ENCODE measurements at places on chromosomes 3 and 15.

DNA sequence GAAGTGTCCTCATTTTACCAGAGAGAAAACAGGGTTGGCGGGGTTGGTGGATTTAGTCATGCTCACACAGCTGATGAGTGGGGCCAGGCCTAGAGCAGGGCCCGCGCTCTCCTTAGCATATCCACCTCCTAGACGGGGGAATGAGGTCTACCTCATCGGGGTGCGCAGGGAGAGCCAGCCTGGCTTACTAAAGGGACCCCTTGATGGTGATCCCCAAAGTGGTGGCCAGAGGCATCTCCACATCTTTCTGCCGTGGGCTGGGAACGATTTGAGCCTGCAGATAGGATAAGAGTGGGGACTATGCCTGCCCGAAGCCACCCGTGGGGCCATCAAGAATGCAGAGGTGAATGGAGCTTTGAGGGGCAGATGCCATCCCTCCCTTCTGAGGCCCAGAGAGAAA lies 69.4 kb downstream of the UMPS start:
- no peak for DNase-seq

GRCh38 chr15:83769411-83769999 lies 115.6 kb downstream of the ADAMTSL3 start:
- peak; percentile 29 for DNase-seq

GRCh38 chr3:48367201-48367600 lies 4.8 kb upstream of the FBXW12 start:
- no peak for DNase-seq

DNA sequence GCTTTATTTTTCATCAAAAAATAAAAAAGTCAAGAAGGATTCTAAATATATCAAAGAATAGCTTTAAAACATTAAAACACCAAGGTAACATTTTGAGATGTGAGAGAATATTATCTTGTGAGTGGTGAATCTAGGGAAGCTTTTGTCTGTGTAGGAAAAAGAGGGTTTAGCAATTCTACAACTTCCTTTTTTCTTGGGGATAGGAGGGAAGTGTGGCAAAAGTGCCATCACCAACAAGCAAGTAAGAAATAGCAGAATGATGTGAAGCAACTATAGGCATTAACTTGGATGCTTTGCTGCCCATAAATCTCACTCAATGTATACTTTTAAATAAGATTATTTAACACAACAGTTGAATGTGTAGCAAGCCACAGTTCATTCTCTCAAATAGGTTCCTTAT lies 57.8 kb upstream of the SUCLG2 start:
- DNase-seq: no peak

- DNase-seq: no peak
These were observed 396.2 kb upstream of the CDIN1 start for GRCh38 chr15:36183201-36183600.

GRCh38 chr3:71227270-71227661 lies 356.3 kb downstream of the FOXP1 start:
- no peak for DNase-seq

GRCh38 chr3:30605005-30605404 lies 1.4 kb upstream of the TGFBR2 start:
- DNase-seq: no peak

DNA sequence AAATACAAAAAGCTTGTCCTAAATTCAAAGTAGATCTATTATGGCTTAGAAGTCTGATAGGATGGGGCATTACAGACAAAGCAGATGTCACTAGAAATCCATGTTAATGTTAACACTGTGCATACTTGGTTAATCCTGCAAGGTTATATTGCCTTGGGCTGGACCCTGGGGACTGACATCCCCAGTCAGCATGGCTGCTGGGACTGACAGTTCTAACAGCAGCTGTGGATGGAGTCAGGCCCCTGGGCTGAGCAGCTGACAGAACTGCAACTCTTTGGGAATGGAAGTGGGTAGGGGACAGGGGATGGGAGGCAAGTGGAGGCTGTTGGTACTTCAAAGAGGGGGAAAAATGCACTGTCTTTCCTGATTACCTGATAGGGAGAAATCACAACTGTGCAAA lies 7.5 kb downstream of the P2RY1 start:
- DNase-seq: no peak

- DNase-seq: no peak
These were observed 3.8 kb downstream of the TCTA start for GRCh38 chr3:49415931-49416601.

GRCh38 chr3:69031635-69032034 lies 18.2 kb upstream of the EOGT start:
- no peak for DNase-seq

- no peak for DNase-seq
These were observed 75.0 kb downstream of the TBL1XR1 start for GRCh38 chr3:177122183-177122856.

GRCh38 chr15:39332846-39333245 lies 248.0 kb upstream of the THBS1 start:
- DNase-seq: no peak

- DNase-seq: no peak
These were observed 25.0 kb downstream of the TBC1D2B start for GRCh38 chr15:78052545-78052944.

GRCh38 chr3:159208050-159208449 lies 406.2 kb downstream of the MFSD1 start:
- DNase-seq: no peak

DNA sequence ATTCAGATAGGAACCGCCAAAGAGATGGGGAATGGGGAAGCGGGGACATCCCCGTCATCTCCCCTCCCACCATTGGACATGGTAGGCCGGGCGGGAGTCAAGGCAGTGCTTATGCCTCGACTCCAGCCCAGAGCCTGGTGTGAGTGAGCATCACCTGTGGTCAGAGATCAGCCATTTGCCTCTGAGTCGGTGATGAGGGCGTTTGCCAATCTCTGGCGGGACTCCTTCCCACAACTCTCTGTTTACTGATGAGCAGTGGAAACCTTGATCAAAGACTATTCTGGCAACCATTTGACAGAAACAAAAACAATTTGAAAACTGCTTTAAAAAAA lies 63.9 kb upstream of the HES1 start:
- DNase-seq: no peak

- no peak for DNase-seq
These were observed 22.5 kb downstream of the SLC6A20 start for GRCh38 chr3:45773714-45774449.

DNA sequence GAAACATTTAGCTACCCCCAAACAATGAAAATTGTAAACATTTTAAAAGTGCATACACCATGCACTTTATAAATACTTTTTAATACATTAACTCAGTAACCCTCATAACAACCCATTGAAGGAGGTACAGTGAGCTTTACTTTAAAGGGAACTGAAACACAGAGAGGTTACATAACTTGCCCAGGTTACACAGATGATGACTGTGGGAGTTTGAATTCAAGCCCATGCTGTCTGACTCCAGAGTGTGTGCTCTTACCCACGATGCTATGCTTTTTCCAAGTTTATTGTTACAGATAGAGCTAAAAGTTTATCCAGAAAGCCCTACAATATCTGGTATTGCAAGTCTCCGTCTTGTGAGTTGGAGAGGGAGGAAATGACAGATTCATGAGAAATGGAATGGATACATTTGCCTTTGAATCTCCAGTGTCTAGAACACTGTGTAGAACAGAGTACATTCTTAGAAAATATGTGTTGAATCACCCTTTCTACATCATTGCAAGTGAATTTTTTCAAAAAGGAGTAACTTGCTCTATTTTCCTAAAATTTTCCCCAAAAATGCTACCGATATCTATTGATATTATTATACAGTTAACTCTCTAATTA lies 428.3 kb downstream of the NAALADL2 start:
- DNase-seq: no peak

DNA sequence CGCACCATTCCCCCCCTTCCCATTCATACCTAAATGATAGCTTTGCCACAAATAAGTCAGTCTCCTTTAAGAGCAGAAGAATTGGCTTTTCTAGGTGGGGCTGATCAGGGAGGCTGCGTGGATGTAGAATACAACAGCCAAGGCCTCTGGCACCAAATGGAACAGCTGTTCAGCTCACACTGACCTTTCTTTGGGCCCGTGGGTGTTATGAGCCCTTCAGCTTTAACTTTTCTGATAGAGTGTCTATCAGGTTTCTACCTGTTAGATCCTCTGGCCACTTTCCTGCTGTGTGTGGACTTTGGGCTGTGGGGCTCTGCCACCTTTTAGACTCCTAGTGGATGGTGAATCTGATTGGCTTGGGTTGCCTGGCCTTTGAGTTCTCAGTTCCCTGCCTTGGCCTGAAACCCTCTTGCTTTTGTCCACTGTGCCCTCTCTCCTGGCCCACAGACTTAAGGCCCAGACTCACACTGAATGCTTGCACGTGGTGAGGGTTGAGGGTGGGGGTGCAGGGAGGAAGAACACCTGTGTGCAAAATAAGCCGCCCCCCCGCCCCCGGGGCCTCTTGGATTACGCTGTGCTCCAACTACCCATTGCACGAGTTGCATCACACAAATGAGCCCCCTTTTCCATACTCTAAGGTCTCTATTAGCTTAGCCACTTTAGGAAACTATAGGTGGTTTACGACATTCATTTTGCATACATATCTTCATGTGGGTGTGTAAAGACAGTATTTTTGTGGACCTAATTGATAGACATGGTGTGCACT lies 1.3 kb upstream of the RFX7 start:
- DNase-seq: no peak

DNA sequence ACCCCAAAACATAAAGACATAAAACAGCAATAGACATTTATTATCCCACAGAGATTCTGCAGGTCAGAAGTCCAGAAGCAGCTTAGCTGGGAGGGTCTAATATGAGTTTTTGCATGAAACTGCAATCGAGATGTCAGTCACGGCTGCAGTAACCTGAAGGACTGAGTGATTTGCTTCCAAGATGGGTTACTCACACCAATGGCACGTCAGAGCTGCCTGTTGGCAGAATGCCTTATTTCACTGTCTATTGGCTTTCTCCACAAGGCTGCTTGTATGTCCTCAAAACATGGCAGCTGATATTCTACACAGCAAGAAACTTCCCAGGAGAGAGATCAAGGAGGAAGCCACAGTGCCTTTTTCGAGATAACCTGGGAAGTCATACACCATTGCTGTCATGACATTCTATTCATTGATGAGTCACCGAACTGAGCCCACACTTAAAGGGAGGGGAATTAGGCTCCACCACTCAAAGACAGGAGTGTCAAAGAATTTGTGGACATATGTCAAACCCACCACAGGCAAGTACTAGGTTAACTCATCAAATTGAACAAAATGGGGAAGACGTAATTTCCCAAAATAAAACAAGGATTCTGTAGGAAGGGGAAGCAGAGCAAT lies 122.2 kb downstream of the SYNPR start:
- DNase-seq: no peak

DNA sequence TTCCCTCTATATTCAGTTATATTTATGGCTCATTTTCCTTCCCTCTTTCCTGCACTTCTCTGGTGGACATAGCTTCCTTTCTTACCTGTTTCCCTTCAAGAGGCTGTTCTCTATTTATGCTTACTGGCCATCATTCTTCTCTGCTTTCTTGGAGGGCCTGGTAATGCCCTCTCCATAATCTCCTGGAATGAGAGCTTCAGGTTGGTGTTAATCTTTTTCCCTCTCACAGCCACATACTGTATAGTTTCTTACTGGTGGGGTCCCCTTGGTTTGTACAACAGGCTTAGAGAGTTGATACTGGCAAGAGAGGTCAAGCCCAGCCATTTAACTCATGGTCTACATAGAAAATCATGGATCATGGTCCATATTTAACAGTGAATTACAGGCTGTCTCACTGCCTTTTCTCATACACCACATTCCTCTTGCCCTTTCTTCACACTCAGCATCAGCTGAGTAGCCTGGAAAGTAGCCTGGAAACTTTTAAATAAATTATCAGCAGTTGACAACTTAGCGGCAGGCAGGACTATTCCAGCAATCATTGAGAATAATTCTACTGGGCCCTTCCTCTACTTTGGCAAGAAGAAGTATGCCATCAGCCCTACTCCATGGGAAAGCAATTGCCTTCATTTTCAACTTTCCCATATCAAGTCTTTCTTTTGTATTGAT lies 38.0 kb upstream of the DPH6 start:
- no peak for DNase-seq

- no peak for DNase-seq
These were observed 23.6 kb upstream of the PLXNA1 start for GRCh38 chr3:126959136-126959920.

- no peak for DNase-seq
These were observed 18.3 kb downstream of the CFAP161 start for GRCh38 chr15:81152339-81152738.

GRCh38 chr3:108122276-108122675 lies 31.4 kb upstream of the CD47 start:
- no peak for DNase-seq

GRCh38 chr15:72599855-72600464 lies 54.5 kb upstream of the GOLGA6B start:
- DNase-seq: no peak

- DNase-seq: no peak
These were observed 49.5 kb downstream of the NUP210 start for GRCh38 chr3:13370609-13371008.

- DNase-seq: no peak
These were observed 162.6 kb upstream of the ABI3BP start for GRCh38 chr3:101155825-101156224.

GRCh38 chr3:137854533-137855261 lies 90.6 kb downstream of the SOX14 start:
- no peak for DNase-seq

GRCh38 chr3:141373768-141374526 lies 5.6 kb downstream of the ZBTB38 start:
- no peak for DNase-seq

- DNase-seq: no peak
These were observed 234.0 kb upstream of the PPP2R3A start for GRCh38 chr3:135731546-135731945.

DNA sequence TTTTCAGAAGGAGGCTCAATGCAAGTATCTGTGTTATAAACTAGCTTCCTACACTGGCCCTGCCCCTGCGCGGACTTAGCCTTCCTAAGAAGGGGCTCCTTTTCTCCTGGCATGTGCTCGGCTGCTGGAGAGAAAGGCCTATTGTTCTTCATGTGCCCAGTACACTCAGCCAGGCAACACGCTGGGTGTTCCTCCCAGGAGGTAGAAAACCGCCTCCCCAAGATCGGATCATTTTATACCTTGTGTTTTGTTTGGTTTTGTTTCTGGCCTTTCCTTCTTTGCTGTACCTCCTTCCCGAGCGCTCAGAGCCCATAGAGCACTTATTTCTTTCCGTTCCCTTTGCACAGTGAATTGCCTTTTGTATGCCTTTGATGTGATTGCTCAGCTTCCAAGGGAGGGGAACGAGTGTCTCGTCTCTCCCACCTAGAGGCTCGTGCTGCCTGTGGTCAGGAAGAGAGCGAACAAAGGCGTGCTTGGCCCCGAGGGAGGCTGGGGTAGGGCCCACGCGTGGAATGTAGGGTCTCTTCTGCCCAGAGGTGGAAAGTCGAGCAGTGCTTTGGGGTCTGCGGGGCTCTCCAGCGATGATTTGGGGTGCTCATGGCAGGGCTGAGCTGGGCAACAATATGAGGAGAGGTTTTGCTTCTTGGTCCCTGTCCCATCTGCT lies 30.0 kb downstream of the CCNL1 start:
- DNase-seq: no peak

Data from epithelial cell of prostate (primary cell).